ENCODE measurements at places on chromosomes 13 and 19.

GRCh38 chr13:24148414-24149235 lies 11.9 kb upstream of the SPATA13 start:
- DNase-seq, result peak; percentile 94

- DNase-seq, result no peak
Observed at GRCh38 chr19:40603071-40603388, 1.9 kb downstream of the LTBP4 start.

DNA sequence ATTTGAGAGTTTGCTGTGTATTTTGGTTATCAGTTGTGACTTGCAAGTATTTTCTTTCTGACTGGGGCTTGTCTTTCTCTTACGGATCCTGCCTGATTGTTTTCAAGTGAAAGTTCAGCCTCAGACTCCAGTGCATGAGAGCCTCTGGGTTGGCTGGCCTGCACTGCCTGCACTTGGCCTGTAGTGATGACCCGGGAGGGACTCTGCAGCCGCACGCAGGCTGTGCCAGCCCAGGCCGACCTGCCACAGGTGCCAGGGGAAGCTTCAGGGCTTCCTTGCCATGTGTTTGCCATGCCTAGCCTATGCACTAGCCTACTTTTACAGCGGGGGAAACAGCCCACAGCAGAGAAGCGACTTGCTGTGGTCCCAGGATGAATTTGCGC lies 77.0 kb downstream of the KDM4B start:
- DNase-seq, result no peak

DNA sequence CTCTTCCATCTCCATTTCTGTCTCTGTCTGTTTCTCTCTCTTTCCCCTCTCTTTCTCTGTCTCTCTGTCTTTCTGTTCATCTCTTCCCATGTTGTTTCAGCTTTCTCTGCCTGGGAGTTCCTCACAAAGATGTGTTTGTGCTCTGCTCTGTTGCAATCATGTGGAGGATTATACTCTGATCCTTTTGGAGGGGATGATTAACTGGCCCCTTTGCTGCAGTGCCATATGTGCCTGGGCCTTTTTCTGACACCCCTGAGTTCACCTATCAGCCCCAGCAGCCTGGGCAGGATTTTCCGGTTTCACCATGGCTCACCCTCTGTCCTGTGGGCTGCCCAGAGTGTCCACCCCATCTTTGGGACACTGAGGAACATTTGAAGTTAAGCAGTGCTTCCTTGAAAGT lies 9.0 kb upstream of the TEX26 start:
- no peak for DNase-seq

DNA sequence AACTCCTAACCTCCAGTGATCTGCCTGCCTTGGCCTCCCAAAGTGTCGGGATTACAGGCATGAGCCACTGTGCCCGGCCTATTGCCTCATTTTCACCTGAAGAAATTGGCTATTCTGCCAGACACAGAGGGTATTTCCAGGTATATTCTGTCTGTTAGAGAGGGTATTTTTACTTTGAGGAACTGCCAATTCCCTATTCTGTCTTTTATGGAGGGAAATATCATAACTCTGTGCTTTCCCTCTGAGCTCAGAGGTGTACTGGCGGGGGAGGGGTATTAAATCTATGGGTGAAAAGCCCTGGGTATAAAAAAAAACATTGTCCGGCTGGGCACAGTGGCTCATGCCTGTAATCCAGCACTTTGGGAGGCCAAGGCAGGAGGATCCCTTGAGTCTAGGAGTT lies 24.8 kb downstream of the TSKS start:
- DNase-seq, result no peak

DNA sequence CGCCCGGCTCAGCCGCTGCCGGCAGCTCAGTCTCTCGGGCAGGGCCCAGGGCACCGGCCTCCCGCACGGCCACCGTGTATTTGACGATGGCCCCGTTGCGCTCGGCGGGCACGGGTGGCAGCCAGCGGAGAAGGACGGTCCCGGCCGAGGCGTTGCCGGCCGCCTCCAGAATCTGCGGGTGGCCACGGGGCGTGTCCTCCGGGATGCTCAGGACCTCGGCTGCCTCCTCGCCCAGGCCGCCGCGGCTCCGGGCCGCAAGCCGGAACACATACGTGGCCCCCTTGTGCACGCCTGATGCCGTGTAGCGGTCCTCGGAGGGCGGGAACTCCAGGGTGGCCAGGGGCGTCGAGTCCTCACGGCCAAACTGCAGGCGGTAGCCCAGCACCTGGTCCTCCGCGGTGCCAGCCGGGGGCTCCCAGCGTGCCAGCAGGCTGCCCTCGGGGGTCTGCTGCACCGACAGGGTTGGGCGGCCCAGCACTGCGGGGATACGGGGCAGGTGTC lies 117.7 kb downstream of the PTPRS start:
- no peak for DNase-seq

DNA sequence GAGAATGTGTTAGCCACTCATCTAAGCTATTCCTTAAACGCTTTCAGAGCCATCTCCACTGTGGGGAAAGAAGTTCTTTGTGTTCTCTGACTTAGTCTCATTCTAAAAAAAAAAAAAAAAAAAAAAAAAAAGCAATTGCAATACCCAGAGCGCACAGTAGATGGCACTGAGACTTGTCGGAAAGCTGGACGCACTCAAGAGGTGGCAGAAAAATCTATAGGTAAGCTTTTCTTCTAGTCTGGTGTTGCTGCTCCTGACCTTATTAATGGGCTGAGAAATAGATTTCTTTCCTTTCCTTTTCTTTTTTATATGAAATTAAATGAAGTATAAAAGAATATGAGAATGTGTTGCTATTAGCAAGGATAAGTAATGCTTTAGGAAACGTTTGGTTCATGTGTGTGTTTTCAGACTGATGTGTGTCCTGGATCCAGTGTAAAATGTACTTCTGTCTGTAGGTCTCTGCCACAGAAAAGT lies 4.7 kb upstream of the GJB2 start:
- no peak for DNase-seq

- DNase-seq, result no peak
Observed at GRCh38 chr19:15402411-15403150, 16.2 kb downstream of the AKAP8L start.

GRCh38 chr13:90232291-90232690 lies 1115.2 kb upstream of the MIR17HG start:
- no peak for DNase-seq

DNA sequence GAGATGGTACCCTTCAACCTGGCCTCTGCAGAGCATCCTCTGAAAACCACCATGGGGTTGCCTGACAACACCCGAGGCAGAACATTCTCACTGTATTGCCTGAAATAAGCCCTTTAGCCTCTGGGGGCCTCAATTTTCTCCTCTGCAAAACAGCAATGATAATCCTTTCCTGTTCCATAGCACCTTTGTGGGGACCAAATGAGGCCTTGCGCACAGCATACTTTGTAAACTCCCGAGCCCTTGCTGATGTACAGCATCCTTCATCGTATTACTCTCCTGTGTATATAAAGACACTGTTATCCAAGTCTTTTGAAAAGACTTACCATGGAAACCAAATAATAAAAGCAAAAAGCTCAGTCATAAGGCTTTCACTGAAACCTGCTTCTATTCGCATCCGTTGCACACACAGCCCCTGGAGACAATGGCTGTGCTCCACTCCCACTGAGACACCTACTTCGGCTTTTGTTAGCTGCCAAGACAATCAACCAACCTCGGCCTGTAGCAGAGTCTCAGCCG lies 276.0 kb downstream of the FOXO1 start:
- no peak for DNase-seq

DNA sequence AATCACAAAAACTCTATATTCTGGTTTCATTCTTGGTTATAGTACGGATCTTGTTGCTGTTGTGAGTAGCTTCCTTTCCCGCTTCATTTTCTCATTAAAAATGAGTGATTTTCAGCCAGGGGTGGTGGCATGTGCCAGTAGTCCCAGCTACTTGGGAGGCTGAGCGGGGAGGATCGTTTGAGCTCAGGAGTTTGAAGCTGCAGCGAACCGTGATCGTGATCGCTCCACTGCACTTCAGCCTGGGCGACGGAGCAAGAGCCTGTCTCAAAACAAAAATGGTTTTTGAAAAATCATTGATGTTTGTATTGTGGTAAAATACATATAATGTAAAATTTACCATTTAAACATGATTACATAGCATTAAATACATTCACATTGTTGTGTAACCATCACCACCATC lies 71.6 kb upstream of the TM9SF2 start:
- DNase-seq, result no peak

DNA sequence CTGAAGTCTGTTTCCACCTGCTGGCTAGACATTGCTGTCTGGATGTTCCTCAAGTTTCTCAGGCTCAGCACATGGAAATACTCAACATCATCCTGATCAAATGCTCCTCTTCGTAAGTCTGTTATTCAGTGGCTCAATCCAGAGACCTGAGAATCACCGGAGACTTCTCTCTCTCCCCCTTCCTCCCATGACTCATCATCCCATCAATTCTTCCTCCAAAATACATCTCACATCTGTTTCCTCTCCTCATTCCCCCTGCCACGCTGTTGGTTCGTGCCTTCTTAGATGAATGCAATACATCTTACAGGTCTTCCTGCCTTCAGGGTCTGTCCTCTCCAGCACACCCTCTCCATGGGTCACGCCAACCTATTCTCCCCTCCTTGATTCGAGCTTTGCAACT lies 7.4 kb upstream of the RXFP2 start:
- no peak for DNase-seq

DNA sequence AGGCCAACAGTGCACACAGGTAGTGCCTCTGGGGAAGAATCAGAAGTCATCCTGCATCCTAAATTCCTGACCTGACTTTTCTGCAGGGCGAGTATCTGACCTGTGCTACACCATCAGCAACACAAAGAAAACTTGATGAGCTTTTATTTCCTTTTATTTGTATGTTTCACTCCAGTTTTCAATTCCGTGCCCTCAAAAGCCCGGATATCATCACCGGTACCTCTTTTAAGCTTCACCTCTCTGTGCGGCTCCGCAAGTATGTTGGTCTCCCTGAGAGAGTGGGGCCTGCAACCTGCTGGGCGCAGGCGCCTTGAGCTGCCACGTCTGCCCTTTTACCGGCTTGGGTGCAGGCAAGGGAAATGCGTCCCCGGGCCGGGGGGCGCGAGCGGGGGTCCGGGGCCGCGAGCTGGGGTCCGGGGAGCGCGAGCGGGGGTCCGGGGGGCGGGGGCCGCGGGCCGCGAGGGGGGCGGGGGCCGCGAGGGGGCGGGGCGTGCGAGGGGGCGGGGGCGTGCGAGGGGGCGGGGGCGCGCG lies 4.3 kb upstream of the DUXA start:
- peak; percentile 28 for DNase-seq

DNA sequence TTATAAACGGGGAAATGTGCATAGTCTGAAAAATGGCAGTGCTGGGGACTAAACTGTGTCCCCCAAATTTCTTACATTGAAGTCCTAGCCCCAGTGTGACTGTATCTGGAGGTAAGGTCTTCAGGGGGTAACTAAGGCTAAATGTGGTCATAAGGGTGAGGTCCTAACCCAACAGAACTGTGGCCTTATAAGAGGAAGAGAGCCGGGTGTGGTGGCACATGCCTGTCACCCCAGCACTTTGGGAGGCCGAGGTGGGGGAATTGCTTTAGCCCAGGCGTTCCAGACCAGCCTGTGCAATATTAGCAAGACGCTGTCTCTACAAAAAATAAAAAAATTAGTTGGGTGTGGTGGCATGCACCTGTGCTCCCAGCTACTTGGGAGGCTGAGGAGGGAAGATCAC lies 17.8 kb downstream of the PROZ start:
- no peak for DNase-seq

GRCh38 chr13:24076109-24076508 lies 84.4 kb upstream of the SPATA13 start:
- DNase-seq, result no peak

GRCh38 chr19:3270902-3271301 lies 46.4 kb downstream of the CELF5 start:
- peak; percentile 11 for DNase-seq

- no peak for DNase-seq
Observed at GRCh38 chr13:98571955-98572662, 4.8 kb downstream of the STK24 start.

DNA sequence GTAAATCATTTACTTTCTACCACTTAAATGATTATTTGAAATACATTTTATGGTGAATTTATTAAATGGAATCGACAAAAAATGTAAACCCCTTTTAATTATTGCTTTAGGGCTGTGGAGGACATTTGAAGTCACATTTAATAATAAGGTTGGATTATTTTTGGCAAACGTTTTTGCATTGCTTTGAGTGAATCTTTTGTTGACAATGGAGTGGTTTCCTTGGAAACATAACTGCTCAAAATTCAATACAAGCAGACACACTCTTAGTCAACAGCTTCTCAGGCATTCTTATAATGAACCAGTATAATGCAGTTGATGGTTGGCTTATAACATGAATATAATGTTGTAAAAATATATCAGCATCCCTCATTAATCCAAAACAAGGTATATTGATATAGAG lies 104.7 kb downstream of the DCLK1 start:
- no peak for DNase-seq

GRCh38 chr13:42355092-42355485 lies 83.1 kb downstream of the AKAP11 start:
- no peak for DNase-seq

DNA sequence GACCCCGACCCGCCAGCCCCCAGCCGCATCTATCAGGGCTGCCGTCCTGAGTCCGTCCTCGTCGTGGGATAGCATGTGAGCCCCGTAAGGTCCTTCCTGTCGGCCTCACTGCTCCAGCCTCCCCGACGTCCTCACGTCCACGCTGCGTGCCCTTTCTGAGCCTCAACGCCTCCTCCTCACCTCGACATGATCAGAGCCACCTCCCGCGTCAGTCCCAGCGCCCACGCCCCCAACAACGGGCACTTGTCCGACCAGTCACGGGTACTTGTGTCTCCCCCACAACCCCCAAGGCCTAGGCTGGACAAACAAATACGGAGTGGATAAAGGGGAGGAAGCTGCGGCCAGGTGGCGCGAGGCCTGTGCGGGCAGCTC lies 665 bp downstream of the ZNF497 start:
- no peak for DNase-seq

GRCh38 chr13:39035799-39036198 lies 2.1 kb downstream of the PROSER1 start:
- no peak for DNase-seq

- DNase-seq, result no peak
Observed at GRCh38 chr19:18329035-18329376, 6.1 kb upstream of the LSM4 start.

DNA sequence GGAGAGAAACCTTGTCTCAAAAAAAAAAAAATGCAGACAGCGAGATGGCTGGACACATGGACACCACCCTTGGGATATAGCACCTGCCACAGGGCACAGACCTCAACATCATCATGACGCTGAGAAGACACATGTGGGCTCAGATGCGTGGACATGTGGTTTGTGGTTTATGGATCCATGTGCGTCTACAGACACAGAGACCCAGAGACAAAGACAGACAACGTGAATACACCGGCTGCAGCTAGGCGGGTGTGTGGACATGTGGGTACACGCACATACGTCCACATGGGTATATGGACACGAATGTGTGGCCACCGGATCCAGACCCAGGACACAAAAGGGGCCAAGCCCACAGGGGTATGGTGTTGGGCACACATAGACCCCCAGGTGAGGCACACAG lies 1.3 kb downstream of the TNFSF14 start:
- no peak for DNase-seq

GRCh38 chr19:11420429-11421370 lies 1.6 kb upstream of the RGL3 start:
- no peak for DNase-seq

- DNase-seq, result peak; percentile 74
Observed at GRCh38 chr19:6021878-6022569, 44.1 kb upstream of the RANBP3 start.

- DNase-seq, result no peak
Observed at GRCh38 chr13:42645717-42646116, 71.8 kb downstream of the TNFSF11 start.

- no peak for DNase-seq
Observed at GRCh38 chr13:111303559-111303958, 16.9 kb upstream of the TEX29 start.

- DNase-seq, result no peak
Observed at GRCh38 chr13:23473221-23473620, 39.7 kb upstream of the SACS start.

- peak; percentile 47 for DNase-seq
Observed at GRCh38 chr19:3125900-3126524, 9.8 kb upstream of the GNA15 start.

Measured in brain microvascular endothelial cell (primary cell).